ENCODE measurements at places on chromosomes 3 and 15. TPM values are rescaled to one million over a fixed set of nuclear protein-coding genes. Genes with fewer than 3 reads are reported as not detected.

CADPS gene
- 0.60 TPM for total RNA-seq

ACSBG1 gene
- 0.23 TPM for total RNA-seq

RASL12 gene
- total RNA-seq: 9.2 TPM

MUC20 gene
- 3.8 TPM for total RNA-seq

GPR62 gene
- total RNA-seq: not detected

TIMP4 gene
- total RNA-seq: 2.5 TPM

ZNF660 gene
- 5.1 TPM for total RNA-seq

CYB561D2 gene
- 24.9 TPM for total RNA-seq

RTP4 gene
- total RNA-seq: 8.7 TPM

SPTSSB gene
- 0.69 TPM for total RNA-seq

PP2D1 gene
- not detected for total RNA-seq

WDR82 gene
- 66.8 TPM for total RNA-seq

DNA sequence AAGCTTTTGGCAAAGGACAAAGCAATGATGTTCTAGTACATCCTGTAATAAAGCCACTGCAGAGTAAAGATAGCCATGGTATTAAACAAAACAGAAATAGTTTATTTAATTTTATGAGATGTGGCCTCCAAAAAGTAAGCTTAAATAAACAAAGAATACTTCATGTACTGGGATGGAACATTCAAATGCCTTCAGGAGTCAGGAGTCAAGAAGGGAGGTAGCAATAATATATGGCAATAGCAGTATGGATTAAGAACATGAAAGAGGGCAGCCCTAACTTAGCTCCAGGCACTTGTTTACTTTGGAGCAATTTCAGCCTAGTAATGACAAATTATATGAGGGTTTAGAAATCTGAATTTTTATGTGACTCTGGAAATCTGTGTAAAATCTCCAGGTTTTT is 343.9 kb upstream of the THRB start:
- DNase-seq: no peak
- no peak overlapping the region for H3K4me3 ChIP-seq
- H3K4me1 ChIP-seq: no peaks in the 10 kb centered on the region
- no peaks in the 10 kb centered on the region for H3K27me3 ChIP-seq
- H3K27ac ChIP-seq: no peak overlapping the region
- H3K36me3 ChIP-seq: no peaks in the 10 kb centered on the region

DNA sequence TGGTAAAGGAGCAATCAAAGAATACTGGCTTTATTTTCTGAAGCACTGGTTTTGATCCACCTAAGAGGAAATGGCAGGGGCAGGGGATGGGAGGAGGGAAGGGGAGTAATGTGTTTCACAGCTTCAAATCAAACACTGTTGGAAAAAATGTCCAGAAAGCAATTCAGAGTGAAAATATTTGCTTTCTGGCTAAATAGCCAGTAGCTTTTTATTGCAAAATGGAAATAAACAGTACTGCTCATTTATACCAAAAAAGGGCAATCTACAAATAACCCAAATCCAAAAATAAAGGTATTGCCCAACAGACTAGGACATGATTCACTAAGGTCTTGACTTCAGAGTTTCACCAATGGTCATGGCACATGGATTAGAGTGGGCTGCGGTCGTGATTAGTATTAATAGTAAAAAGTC is 279.3 kb upstream of the THBS1 start:
- H3K36me3 ChIP-seq: no peaks in the 10 kb centered on the region
- H3K4me1 ChIP-seq: no peaks in the 10 kb centered on the region
- H3K4me3 ChIP-seq: no peak overlapping the region
- H3K27me3 ChIP-seq: no peaks in the 10 kb centered on the region

GRCh38 chr15:84703808-84704207 is 12.1 kb downstream of the SEC11A start:
- DNase-seq: no peak
- H3K27me3 ChIP-seq: no peaks in the 10 kb centered on the region
- H3K36me3 ChIP-seq: no peaks in the 10 kb centered on the region

- H3K4me3 ChIP-seq: no peak overlapping the region
- no peak overlapping the region for H3K27ac ChIP-seq
- H3K36me3 ChIP-seq: no peaks in the 10 kb centered on the region
- no peak for DNase-seq
- no peaks in the 10 kb centered on the region for H3K27me3 ChIP-seq
- H3K4me1 ChIP-seq: no peaks in the 10 kb centered on the region
Measured at GRCh38 chr3:52998771-52999513, 46.9 kb downstream of the SFMBT1 start.

- DNase-seq: no peak
- peaks cover 38% of the 10 kb centered on the region for H3K27me3 ChIP-seq
Measured at GRCh38 chr3:89116476-89116875, 9.1 kb downstream of the EPHA3 start.

GRCh38 chr3:148955544-148956346 is 35.6 kb upstream of the GYG1 start:
- DNase-seq: no peak
- peak overlapping the region; percentile 55 for H3K27ac ChIP-seq

DNA sequence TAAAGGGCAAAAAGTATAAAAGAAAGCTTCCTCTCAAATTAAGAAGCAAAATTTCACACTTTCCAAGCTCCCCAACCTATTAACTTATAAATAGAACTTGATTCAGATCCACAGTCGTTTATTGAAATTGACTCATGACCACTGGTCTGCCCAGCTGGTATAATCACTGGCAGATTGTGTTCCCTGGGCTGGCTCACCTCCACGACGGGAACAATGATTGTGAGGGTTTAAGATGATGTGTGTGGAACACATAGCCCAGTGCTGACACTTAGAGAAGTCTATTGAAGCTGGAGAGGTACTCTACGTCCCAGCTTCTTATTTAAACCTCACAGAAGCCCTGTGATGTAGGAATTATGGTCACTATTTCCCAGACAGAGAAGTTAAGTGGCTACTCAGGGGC is 90.4 kb downstream of the MB21D2 start:
- no peaks in the 10 kb centered on the region for H3K4me1 ChIP-seq
- no peaks in the 10 kb centered on the region for H3K27me3 ChIP-seq
- H3K27ac ChIP-seq: no peak overlapping the region
- no peak overlapping the region for H3K4me3 ChIP-seq

DNA sequence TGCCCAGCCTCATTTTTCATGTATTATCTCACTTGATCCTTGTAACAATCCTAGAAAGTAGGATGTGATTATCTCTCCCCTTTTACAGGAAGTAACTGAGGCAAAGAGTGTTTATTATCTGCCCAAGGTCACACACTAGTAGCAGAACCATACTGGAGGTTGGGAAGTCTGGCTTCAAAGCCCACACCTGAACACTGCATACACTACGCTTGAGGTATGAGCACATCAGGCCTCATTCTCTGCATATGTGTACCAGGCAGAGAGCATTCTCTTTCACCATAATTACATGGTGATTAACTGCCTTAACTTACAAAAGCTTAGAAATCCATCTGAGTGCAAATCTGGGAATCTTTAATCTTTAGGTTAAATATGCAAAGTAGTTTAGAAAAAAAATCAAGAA is 361.8 kb downstream of the MFSD1 start:
- no peak for DNase-seq
- H3K4me1 ChIP-seq: no peaks in the 10 kb centered on the region
- no peaks in the 10 kb centered on the region for H3K27me3 ChIP-seq
- H3K4me3 ChIP-seq: no peak overlapping the region
- H3K27ac ChIP-seq: no peak overlapping the region

GRCh38 chr3:147393261-147393942 is 12.9 kb downstream of the ZIC4 start:
- no peak overlapping the region for H3K27ac ChIP-seq
- DNase-seq: peak; percentile 74
- H3K4me1 ChIP-seq: peaks cover 15% of the 10 kb centered on the region
- H3K4me3 ChIP-seq: peak overlapping the region; percentile 59

DNA sequence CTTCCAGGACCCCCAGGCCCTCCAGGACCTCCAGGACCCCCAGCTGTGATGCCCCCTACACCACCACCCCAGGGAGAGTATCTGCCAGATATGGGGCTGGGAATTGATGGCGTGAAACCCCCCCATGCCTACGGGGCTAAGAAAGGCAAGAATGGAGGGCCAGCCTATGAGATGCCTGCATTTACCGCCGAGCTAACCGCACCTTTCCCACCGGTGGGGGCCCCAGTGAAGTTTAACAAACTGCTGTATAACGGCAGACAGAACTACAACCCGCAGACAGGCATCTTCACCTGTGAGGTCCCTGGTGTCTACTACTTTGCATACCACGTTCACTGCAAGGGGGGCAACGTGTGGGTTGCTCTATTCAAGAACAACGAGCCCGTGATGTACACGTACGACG is 22.1 kb upstream of the CMSS1 start:
- H3K4me1 ChIP-seq: no peaks in the 10 kb centered on the region
- H3K4me3 ChIP-seq: no peak overlapping the region
- H3K27ac ChIP-seq: no peak overlapping the region
- no peaks in the 10 kb centered on the region for H3K27me3 ChIP-seq

DNA sequence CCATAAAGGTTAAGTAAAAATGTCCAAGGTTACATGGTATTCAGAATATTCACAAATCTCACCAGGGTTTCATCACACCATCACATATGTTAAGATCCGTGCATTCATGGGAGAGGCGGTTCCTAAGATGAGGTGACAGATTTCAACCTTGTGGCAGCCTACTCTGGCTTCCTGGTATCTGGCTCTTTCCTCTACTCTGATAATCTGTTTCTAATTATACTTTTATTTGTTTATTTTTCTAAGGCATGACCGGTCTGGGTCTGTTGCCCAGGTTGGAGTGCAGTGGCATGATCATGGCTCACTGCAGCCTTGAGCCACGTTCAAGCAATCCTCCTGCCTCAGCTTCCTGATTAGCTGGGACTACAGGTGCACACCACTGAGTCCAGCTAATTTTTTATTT is 34.4 kb downstream of the RAF1 start:
- no peak overlapping the region for H3K4me3 ChIP-seq
- H3K27ac ChIP-seq: no peak overlapping the region
- DNase-seq: no peak
- H3K27me3 ChIP-seq: no peaks in the 10 kb centered on the region
- H3K4me1 ChIP-seq: peaks cover 96% of the 10 kb centered on the region

GRCh38 chr3:141939759-141940158 is 63.3 kb downstream of the ATP1B3 start:
- peak; percentile 32 for DNase-seq
- H3K36me3 ChIP-seq: no peaks in the 10 kb centered on the region
- H3K4me3 ChIP-seq: no peak overlapping the region
- no peaks in the 10 kb centered on the region for H3K4me1 ChIP-seq
- H3K27ac ChIP-seq: peak overlapping the region; percentile 27
- no peaks in the 10 kb centered on the region for H3K27me3 ChIP-seq

DNA sequence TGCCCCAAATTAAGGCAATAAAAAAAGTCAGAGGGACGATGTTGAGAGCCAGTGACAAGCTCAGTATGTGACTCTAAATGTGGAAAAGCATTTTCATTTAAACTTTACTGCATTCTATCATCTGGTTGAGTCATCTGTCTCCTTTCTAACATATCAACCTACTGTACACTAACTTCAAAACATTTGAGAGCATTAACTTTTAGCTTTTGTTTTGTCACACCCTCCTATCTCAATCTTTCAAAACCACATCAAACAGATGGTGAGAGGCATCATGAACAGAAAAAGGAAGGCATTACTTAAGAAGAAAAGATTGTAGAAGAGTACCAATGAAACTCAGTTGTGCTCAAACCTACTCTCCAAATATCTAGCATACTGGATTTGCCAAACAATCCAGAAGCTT is 4.8 kb downstream of the LRRC58 start:
- no peaks in the 10 kb centered on the region for H3K27me3 ChIP-seq
- peaks cover 24% of the 10 kb centered on the region for H3K36me3 ChIP-seq
- H3K27ac ChIP-seq: no peak overlapping the region
- H3K4me1 ChIP-seq: peaks cover 40% of the 10 kb centered on the region

DNA sequence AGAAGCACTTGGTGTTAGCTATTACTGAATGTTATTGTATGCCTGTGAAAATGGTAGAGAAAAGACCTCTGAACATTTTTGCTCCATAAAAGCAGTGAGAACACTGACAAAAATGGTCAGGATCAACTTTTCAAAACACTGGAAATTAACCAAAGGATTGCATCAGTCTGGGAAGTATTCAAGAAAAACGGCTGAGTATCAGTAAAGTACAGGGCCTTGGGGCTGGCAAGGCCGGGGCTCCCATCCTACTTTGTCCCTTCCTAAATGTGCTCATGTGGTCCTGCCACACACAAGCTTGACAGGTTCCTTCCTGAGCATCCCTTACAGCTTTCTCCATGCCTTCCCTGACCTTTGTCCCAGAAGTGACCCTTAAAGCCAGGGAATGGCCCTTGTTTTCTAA is 84.0 kb downstream of the CFAP20DC start:
- H3K27ac ChIP-seq: no peak overlapping the region
- H3K4me1 ChIP-seq: no peaks in the 10 kb centered on the region
- H3K4me3 ChIP-seq: no peak overlapping the region
- H3K36me3 ChIP-seq: no peaks in the 10 kb centered on the region
- no peaks in the 10 kb centered on the region for H3K27me3 ChIP-seq

- no peaks in the 10 kb centered on the region for H3K27me3 ChIP-seq
- no peak overlapping the region for H3K4me3 ChIP-seq
- DNase-seq: no peak
- H3K4me1 ChIP-seq: no peaks in the 10 kb centered on the region
- H3K27ac ChIP-seq: no peak overlapping the region
Measured at GRCh38 chr3:182364723-182365650, 428.3 kb upstream of the ATP11B start.

- no peak for DNase-seq
- no peaks in the 10 kb centered on the region for H3K4me1 ChIP-seq
- H3K27me3 ChIP-seq: no peaks in the 10 kb centered on the region
Measured at GRCh38 chr15:39592500-39592899, 11.6 kb downstream of the THBS1 start.

GRCh38 chr15:49045751-49046219 is 461 bp downstream of the SECISBP2L start:
- no peaks in the 10 kb centered on the region for H3K27me3 ChIP-seq
- peaks cover 24% of the 10 kb centered on the region for H3K4me1 ChIP-seq
- no peaks in the 10 kb centered on the region for H3K36me3 ChIP-seq

GRCh38 chr15:89864958-89865739 is 28.6 kb downstream of the AP3S2 start:
- peaks cover 43% of the 10 kb centered on the region for H3K36me3 ChIP-seq
- H3K27ac ChIP-seq: no peak overlapping the region
- no peaks in the 10 kb centered on the region for H3K27me3 ChIP-seq
- H3K4me1 ChIP-seq: no peaks in the 10 kb centered on the region
- DNase-seq: no peak

DNA sequence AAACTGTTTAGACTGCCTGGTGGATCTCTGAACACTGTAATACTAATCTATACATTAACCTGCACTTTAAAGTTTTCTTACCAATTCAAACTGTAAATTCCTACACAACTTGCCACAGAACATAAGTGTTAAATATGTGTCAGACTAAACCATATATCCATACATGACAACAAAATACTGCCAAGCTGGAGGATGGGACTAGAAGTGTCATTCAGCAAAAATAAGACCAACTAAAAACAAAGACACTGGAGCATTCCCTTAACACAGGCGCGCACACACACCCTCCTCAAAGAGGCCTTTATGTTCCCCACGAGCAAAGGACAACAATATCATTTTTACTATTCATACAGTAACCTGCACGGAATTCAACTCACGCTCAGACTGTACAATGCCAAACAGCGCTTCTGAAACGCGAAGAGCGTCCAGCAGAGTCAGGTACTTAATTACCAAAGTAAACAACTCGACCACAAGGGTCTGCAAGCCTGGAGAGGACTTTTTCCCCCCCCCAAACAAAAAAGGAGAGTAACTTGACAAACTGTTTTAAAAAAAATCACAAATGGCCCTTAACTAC is 1.1 kb downstream of the DCUN1D1 start:
- no peak for DNase-seq
- H3K27me3 ChIP-seq: no peaks in the 10 kb centered on the region
- H3K27ac ChIP-seq: no peak overlapping the region
